Stimulated activated CD4-positive, alpha-beta T cell treated with anti-CD3 and anti-CD28 coated beads, Interleukin-1b, Interleukin-23, amount 100 ng/mL, for 1 hour (primary cell): ENCODE measurements at places on chromosomes 16 and 17.
A peak's percentile ranks its signal among the peaks of the same experiment; 100 is the strongest.

GRCh38 chr16:22732959-22733358, 81.0 kb upstream of the HS3ST2 start:
- DNase-seq, result no peak

DNA sequence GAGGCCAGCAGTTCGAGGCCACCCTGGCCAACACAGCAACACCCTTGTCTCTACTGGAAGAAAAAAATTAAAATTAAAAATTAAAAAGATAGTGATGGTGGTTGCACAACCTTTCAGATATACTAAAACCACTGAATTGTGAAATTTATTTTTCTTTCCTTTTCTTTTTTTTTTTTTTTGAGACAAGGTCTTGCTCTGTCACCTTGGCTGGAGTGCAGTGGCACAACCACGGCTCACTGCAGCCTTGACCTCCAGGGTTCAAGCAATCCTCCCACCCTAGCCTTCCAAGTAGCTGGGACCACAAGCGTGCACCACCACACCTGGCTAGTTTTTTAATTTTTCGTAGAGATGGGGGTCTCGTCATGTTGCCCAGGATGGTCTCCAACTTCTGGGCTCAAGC, 254.4 kb downstream of the SLC39A11 start:
- no peak for DNase-seq

GRCh38 chr16:8645141-8645521, 23.6 kb downstream of the METTL22 start:
- DNase-seq, result no peak

DNA sequence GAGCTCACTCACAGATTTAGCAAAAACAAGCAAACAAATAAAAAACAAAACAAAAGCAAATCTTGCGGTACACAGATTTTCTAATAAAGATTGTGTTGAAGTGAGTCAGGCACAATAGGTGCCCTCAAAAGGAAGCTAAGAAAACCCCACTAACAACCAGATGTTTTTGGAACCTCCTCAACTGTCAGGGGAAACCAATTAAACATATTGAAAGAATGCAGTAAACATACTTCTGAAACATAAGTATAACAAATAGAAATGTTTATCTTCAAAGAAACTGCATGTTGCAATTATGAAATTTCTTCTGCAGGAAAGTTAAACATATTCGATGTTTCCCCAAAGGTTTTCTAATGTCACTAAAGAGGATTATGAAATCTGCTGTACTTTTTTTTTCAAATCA, 110.5 kb upstream of the CORO6 start:
- no peak for DNase-seq

- no peak for DNase-seq
Observed at GRCh38 chr16:55510185-55510805, 1.4 kb downstream of the LPCAT2 start.

GRCh38 chr17:45091778-45092425, 30.8 kb downstream of the NMT1 start:
- no peak for DNase-seq

DNA sequence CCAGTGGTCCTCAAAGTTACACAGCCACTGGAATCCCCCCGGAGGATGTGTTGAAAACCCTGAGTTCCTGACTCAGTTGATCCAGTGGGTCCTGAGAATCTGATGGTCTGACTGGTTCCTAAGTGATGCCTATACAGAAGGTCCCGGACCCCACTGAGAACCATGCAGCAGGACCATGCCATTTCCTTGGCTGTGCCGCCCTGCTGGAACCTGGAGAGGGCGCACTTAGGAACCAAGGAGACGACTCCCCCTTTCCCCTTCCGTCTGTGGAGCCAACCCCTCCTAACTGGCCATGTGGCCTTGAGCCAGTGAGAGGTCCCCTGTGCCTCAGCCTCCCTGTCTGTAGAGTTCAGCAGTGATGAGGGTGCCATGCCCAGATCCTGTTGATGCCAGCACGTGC, 22.0 kb downstream of the C16orf74 start:
- no peak for DNase-seq

DNA sequence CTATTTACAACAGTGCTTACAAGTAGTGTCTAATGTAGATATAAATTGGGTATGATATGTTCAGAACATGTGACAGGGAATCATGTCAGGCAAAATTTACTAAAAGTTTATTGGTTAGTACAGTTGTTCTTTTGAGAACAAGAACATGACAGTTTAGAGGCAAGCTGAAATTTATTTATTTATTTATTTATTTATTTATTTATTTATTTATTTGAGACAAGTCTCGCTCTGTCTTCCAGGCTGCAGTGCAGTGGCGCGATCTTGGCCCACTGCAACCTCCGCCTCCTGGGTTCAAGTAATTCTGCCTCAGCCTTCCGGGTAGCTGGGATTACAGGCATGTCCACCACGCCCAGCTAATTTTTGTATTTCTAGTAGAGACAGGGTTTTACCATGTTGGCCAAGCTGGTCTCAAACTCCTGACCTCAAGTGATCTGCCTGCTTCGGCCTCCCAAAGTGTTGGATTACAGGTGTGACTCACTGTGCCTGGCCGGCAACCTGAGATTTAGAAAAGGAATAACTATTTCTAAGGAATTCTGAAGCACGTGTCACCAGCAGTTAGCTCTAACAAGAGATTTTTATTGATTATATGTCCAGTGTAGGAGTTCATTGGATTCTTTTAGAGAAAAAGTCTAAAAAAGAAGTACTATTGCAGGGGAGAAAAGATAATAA, 24.9 kb downstream of the MRTFB start:
- DNase-seq, result no peak

GRCh38 chr16:86529160-86529559, 18.8 kb downstream of the FOXF1 start:
- DNase-seq, result no peak

DNA sequence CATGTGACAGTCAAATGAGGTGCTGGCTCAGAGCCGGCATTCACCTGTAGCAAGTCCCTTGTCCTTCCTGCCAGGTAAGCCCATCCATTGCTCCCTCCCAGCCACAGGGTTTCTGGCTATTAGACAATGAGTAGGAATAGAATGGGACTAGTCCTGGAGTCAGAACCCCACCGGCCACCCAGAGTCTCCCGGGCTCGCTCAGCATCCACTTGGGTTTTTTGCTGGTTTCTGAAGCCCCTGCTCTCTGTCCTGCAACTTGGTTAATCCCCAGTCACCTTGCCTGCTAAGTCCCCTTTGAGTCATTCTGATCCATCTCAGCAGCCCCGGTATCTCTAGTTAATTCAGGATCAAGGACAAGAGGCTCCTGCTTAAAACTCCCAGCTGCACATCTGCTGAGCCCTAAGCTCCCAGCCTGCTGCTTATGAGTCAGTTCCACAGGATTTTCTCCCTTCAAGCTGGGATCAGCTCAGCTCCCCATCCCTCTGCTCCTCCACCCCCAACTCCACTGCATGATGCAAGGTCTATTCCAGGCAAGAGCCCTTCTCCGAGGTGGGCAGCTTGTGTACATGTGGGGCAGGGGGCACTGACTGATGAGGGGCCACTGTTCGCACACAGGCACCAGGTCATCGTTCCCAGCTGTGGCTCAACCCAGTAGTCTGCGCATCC, 19.9 kb upstream of the MRPS23 start:
- no peak for DNase-seq

GRCh38 chr17:1783834-1784611, 22.2 kb downstream of the SERPINF1 start:
- no peak for DNase-seq

DNA sequence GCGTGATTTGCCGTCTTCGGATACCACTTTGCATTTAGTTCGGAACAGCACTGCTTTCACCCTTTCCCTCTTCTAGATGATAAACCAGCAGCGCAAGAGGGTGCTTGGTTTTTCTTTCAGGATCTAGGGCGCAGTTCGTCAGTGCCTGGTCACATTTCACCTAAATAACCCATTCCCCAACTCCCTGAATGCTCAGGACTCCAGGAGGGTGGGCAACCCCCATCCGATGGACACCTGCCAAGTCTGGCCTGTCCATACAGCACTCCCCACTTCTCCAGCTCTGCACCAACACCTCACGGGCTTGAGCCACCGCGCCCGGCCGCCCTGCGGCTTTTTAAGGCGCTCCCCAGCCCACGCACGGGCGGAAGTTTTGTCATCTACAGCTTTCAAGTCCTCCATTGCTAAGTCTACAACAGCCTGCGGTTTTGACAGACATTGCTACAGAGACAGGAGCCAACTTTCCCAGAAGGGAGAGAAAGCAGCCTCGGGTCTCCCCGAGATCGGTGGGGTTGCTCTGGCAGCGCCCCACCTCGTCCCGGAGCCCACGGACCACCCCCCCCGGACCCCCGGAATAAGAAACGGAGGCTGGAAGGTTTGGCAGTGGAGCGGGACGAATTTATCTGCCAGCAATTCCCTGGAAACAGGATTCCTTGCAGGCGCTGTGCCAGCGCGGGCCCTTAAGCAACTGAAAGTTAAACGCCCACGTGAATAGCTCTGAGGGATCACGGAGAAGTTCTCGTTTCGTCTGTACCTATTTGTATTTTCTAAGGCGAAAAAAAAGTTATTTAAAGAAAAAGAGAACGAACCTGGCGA, 38.6 kb upstream of the SLFN13 start:
- peak; percentile 42 for DNase-seq

GRCh38 chr16:87484487-87485331, 8.1 kb downstream of the ZCCHC14 start:
- no peak for DNase-seq

GRCh38 chr17:47687748-47688147, 6.2 kb upstream of the TBKBP1 start:
- no peak for DNase-seq

DNA sequence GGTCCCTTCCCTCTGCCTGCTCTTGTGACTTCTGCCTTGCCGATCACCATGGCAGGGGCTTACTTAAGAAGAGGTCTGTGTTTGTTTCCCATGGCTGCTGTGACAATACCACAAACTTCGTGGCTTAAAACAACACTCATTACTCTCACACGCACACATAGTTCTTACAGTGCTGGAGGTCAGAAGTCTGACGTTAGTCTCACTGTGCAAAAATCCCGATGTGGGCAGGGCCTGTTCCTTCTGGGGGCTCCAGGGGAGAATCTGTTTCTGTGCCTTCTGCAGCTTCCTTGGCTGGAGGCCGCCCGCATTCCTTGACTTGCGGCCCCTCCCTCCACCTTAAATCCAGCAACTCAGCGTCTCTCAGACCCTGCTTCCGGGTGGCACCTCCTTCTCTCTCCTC, 249.2 kb upstream of the GSE1 start:
- DNase-seq, result no peak

GRCh38 chr17:78665387-78665951, 88.3 kb upstream of the DNAH17 start:
- DNase-seq, result no peak

DNA sequence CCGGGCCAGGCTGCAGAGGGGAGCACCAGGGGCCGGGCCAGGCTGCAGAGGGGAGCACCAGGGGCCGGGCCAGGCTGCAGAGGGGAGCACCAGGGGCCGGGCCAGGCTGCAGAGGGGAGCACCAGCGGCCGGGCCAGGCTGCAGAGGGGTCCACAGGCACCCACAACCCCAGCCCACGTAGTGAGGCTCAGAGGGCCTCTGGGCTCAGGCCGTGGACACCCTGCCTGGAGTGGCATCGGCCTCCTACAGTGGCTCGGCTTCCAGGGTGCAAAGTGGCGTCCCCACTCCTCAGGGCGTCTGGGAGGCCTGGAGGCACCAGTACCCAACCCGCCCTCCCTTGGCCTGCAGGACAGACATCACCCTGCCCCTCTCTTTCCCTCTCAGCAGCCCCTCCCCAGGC, 9.6 kb downstream of the DOC2B start:
- DNase-seq, result no peak

- no peak for DNase-seq
Observed at GRCh38 chr16:70713342-70713741, 27.5 kb upstream of the MTSS2 start.

GRCh38 chr17:81582749-81583148, 30.6 kb upstream of the FAAP100 start:
- no peak for DNase-seq

DNA sequence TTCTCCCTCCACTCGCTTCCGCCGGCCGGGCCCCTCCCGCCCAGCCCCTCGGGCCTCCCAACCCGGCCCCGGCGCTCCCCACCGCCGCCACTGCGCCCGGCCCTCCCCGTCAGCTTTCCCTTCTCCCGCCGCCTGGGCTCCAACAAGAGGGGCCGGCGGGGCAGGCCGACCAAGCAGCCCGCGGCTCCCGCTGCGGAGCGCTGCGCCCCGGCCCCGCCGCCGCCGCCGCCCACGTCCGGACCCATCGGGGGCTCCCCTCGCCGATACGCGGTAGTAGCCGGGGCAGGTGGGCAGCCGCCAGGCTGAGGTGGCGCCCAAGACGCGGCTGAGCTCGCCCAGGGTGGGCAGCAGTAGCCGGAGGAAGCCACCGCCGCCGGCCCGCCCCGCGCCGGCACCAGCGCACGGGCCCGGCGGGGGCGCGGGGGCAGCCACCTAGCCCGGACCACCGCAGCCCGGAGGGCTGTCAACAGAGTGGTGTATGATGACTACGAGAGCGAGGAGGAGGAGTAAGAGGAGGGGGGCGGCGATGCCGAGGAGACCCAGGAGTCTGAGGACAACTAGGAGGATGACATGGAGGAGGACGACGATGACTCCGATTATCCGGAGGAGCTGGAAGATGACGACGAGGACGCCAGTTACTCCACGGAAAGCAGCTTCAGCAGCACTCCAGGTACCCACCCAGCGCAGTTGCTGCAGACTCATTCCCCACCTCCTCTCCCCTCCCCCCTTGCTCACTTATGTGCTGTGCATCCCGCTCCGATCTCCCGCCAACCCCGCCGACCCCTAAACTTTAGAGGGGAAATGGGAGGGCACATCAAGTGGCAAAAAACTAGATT, 498 bp downstream of the LRRC37B start:
- no peak for DNase-seq

DNA sequence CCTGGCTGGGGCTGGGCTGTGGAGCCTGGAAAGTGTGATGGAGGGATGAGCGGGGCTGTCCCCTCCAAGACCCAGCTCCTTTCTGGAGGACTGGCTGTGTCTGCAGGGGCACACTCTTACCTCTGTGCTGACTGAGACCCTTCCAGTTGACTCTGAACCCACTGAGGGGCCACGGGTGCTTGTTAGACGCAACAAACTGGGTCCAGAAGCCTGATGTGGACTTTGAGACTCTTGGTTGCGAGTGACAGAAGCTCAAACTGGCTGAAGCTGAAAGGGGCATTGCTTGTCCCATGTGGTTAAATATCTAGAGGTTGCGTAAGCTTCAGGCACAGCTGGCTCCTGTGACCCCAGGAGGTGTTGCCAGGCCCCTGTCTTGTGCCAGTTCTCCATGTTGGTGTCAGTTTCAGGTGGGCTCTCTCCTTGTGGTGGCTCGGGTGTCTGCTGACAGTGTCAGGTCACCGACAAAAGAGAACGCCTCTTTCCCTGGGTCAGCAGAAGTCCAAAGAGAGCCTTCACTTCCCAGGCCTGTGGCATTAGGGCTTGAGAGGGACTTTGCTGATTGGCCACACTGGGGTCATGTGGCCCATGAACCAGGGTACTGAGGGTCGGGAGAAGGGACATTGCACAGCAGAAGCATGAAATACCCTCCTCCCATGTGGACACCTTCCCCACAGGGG, 16.7 kb downstream of the ADCY7 start:
- no peak for DNase-seq

- DNase-seq, result no peak
Observed at GRCh38 chr16:57092786-57093411, 516 bp downstream of the CPNE2 start.
